Activated T-helper 9 cell treated with anti-CD3 and anti-CD28 coated beads, Interleukin-2, amount 50 U/mL, for 16 hours (primary cell): ENCODE measurements at places on chromosomes 4 and X.

DNA sequence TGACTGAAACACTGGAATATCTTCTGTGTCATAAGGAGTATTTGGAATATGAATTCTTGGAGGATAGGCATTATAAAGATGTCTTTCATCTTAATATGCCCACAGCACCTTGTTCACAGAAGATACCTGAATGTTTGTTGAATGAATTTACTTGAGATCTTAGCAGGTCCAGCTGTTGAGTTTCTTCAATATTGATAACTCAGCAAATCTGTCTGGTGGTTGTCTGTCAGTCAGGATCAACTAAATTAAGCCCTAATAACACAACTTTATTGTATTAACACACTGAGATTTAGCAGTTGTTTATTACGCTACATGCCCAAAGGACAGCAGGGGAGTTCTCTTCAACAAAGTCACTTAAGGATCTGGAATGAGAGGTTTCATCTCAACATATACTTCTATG is 106.5 kb downstream of the CNOT6L start:
- DNase-seq, result no peak

DNA sequence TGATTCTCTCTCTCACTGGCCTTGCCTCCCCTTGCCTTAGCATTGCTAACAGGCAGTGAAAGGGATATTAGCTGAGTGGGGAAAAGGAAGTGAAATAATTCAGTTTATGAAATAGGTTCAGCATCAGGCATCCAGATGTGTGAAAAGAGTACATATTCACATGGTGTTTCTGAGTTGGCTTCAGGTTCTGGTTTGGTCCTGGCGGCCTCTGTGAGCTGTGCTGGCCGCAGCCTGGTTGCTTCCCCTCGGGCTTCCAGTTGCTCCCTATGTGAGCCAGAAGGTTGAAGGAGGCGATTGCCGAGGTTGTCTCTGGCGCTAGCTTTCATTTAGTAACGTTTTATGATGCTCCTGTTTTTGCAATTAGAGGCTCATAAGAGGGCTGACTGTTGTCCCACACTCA is 99.1 kb upstream of the TLR2 start:
- no peak for DNase-seq

- DNase-seq, result no peak
Measured at GRCh38 chr4:116302990-116303735, 782.2 kb downstream of the TRAM1L1 start.

DNA sequence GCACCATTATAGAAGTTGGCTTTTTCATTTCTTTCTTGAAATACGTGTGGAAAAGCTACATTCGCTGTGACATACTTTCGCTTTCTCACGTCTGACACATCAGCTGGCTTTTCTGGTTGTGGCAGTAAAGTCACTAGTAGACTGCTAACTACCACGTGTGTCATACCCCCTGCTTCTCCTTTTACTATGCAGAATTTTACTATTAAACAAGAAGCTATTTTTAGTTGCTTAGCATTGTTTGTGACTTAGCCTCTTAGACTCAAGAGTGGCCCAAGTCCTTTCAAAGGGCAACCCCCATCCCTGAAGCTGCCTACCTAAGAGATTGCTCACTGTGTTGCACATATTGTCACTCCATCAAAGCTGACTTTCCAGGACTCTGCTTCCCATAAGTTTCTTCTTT is 2.1 kb upstream of the IL2 start:
- DNase-seq, result peak; percentile 19

- no peak for DNase-seq
Measured at GRCh38 chr4:98275145-98275544, 14.0 kb downstream of the RAP1GDS1 start.

DNA sequence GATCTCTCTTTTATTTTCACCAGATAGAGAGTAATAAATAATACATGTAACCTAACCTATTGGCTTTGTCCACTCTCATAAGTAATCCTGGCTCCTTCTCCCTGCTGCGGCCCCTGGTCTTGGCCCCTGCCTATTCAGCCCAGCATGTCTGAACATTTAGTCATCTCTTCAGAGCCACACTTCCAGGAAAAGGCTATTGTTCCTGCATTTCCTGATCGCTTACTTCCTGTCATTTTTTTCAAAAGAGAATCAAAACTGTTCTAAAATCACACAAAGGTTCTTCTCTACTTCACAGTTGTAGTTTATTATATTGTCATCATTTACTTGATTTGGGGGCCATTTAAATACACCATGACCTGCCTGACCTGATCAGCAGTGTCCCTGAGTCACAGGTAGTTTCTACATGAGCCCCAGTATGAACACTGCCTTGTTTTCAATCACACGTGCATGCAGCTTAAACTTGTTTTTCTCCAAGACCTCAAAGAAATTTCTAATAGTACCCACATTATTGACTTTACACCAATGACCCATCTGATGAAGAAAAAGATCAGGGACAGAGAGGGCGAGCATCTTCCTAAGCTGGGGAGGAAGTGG is 47.4 kb upstream of the KDR start:
- DNase-seq, result no peak

DNA sequence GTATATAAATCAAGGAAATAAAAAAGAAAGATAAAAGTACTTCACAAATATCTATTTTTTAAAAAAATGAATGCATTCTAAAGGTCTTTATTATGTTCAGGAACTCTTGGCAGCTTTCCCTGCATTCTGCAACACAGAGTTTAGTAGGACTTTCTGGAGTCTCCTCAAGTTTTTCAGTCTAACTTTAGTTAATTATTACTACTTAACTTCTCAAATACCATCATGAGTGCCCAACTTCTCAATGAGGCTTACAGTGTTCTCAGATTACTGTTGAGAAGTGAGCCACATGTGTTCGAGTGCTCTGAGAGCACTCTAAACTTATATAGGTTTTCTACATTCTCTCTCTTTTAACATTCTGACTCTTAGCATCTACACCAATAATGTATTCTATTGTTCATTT is 1852.9 kb upstream of the PCDH10 start:
- DNase-seq, result no peak

- DNase-seq, result no peak
Measured at GRCh38 chr4:119264743-119265142, 52.2 kb downstream of the USP53 start.

GRCh38 chr4:78616046-78616498 is 64.5 kb downstream of the ANXA3 start:
- DNase-seq, result no peak

GRCh38 chrX:1420371-1420770 is 28.5 kb upstream of the SLC25A6 start:
- no peak for DNase-seq

DNA sequence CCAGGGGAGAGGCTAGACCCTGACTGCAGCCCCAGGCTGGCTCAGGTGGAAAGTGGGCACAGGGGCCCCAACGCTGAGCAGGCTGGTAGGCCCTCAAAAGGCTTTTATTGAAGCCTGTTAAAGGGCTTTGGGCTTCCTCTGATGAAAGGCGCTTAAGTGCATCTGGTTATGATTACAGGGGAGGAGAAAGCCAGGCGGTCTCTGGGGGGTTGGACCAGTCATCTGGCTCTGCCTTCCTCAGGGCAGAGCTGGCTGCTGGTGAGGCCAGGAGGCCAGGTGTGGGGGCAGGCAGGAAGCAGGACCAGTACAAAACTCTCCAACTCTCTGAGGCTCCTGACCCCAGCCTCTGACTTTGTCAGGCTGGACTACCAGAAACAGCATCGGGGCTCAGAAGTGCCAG is 68.8 kb upstream of the BCOR start:
- no peak for DNase-seq

GRCh38 chr4:3675251-3676115 is 90.7 kb upstream of the ADRA2C start:
- no peak for DNase-seq

GRCh38 chr4:80324171-80324570 is 11.4 kb upstream of the CFAP299 start:
- no peak for DNase-seq

GRCh38 chr4:681736-682451 is 7.1 kb downstream of the SLC49A3 start:
- no peak for DNase-seq

GRCh38 chr4:188989371-188989770 is 850.1 kb downstream of the TRIML1 start:
- no peak for DNase-seq

- no peak for DNase-seq
Measured at GRCh38 chr4:184452740-184453139, 21.6 kb downstream of the IRF2 start.

DNA sequence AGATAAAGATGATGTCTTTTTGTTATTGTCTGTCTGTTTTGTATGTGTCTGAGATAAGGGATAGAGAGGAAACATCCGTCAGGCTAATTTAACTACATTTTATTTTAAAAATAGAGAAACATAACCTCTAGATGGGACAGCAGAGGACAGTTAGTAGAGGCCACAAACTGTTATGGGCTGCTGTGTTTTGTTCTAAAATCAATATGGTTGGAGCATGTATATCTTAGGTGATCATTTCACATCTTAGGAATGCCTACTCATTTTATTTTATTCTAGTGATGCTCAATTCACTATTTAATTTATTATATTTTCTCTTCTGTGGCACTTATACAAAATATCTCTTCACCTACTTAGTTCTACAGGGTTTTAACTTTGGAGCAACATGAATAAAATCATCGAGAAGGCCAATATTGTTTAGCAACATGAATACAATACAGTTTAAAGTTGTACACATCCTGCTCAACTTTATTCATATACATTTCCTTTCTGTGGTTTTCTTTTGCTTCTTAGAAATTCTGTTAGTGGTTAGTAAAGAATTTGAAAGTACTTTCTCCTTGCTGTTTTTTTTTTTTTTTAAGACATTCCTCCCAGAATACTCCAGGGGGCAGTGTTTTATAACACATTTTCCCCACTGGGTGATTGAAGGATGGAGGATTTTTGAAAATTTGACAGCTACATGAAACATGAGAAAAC is 392.9 kb downstream of the UNC5C start:
- no peak for DNase-seq

DNA sequence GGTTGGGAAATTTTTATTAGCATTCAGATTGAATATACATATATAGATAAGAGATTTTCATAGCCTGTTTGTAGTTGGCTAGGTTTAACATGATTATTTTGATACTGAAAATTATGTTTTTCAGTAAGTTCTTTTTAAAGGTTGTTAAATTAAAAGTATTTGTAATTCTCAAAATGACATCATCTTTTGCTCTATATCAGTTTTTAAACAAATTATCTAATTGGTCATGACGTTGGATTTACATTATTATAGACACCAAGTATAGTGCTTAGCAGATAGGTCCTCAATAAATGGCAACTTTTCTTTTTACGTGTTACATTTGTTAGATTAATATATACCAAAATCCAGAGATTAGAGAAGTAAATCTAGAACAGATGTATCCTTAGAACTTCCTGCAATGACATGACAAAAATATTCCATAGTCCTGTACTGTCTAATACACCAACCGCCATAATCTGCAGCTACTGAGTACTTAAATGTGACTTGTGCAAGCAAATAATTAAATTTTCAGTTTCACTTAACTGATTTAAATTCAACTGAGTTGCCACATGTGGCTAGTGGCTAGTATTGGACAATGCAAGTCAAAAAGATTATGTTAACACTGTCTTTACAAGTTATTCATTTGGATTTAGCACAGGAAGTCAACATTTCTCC is 1613.1 kb upstream of the TENM3 start:
- DNase-seq, result no peak

DNA sequence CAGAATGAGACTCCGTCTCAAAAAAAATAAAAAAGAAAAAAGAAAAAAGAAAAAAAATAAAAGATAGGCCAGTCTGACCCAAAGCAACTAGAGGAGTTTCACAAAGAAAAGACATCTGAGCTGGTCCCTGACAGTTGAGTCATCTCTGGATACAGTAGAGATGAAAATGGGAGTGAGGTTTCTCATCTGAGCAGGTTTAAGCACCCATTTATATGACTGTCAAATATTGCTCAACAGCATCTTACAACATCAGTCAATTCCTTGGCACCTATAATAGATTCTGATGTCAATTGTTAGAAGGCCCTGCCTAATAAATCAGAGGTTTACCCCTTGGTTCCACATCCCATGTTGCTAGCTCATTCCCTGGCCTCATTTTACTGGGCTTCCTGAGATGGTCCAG is 490.5 kb downstream of the MAGEE1 start:
- no peak for DNase-seq

GRCh38 chr4:16051980-16052379 is 31.8 kb downstream of the PROM1 start:
- no peak for DNase-seq

DNA sequence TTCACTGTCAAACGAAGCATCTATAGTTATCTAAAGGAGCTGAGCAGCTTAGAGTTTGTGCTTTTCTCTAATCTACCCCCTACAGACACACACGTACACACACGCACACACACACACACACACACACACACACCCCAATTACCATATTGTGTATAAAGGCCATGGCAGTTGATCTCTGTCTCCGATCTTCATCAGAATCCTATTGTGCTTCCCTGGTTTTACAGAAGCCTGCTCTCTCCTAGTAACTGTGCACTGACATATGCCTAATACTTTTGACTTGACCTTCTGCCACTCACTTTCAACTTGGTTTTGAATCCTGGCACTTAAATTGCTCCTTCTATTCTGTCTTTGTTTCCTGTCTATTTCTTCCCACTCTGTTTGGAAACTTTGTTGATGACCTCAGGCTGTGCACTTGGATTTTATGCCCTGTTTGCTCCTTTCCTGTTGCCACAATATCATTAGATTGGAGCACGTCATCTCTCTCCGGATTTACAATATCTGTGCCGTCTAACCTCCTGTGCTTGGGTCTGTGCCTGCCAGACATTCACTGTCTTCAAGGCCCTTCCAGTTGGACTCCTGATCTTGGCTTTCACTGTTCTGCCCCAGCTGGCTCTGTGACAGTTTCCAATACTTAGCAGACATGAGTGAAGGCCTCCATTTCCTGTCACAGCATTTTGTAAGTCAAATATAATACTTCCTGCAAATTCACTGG is 928.1 kb downstream of the FAT4 start:
- DNase-seq, result no peak

- DNase-seq, result no peak
Measured at GRCh38 chrX:2819345-2820135, 9.2 kb upstream of the GYG2 start.

GRCh38 chrX:27884654-27885053 is 76.9 kb downstream of the MAGEB10 start:
- DNase-seq, result no peak

- no peak for DNase-seq
Measured at GRCh38 chr4:33724685-33725084, 2519.6 kb downstream of the ARAP2 start.

DNA sequence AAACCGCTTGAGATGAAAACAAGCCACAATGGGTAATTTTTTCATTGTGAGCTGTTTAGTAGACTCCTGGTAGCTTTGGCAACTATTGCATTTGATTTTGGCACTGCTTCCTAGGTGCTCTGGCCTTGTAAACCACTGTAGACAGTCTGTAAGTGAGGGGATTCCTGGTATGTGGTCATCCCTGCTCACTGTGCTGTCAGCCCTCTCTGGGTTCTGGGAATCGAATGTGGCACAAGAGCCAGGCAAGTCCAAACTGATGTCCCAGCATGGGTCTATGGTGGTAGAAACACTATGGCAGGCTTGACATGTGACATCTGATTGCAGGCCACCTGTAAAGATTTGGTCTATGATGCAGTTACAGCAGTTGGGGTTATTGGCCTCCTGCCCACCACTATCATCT is 2.5 kb downstream of the USP51 start:
- DNase-seq, result no peak

DNA sequence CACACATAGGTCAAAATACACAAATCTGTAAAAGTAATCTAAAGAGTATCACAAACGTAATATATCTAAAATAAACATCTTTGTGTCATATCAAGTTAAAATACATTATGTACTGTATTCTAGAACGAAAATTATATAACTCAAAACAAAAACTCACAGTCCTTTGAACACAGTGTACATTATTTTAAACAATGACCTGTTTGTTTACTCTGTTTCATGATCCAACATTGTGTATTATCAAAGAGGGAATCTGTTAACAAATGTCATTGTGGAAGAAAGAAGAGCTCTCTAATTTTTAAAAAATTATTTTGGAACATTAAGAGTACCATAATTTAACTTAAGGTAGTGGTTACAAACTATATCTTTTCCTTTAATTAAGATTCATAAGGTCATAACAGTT is 144.1 kb downstream of the FRYL start:
- DNase-seq, result no peak
